Colonic mucosa (tissue), 4 donors: ENCODE measurements at places on chromosomes 1 and 21. TPM values are rescaled to one million over a fixed set of nuclear protein-coding genes. Genes with fewer than 3 reads are reported as not detected.

GRCh38 chr1:89671775-89672488 is 39.0 kb downstream of the LRRC8C start:
- no peak overlapping the region for H3K4me3 ChIP-seq
- no peaks in the 10 kb centered on the region for H3K36me3 ChIP-seq
- no peaks in the 10 kb centered on the region for H3K4me1 ChIP-seq
- no peaks in the 10 kb centered on the region for H3K27me3 ChIP-seq
- DNase-seq = no peak

GRCh38 chr1:35553851-35554250 is 3.4 kb downstream of the KIAA0319L start:
- H3K27ac ChIP-seq = no peak overlapping the region
- H3K27me3 ChIP-seq = no peaks in the 10 kb centered on the region
- no peak overlapping the region for H3K4me3 ChIP-seq
- H3K4me1 ChIP-seq = no peaks in the 10 kb centered on the region
- DNase-seq = no peak
- peaks cover 9% of the 10 kb centered on the region for H3K36me3 ChIP-seq

DNA sequence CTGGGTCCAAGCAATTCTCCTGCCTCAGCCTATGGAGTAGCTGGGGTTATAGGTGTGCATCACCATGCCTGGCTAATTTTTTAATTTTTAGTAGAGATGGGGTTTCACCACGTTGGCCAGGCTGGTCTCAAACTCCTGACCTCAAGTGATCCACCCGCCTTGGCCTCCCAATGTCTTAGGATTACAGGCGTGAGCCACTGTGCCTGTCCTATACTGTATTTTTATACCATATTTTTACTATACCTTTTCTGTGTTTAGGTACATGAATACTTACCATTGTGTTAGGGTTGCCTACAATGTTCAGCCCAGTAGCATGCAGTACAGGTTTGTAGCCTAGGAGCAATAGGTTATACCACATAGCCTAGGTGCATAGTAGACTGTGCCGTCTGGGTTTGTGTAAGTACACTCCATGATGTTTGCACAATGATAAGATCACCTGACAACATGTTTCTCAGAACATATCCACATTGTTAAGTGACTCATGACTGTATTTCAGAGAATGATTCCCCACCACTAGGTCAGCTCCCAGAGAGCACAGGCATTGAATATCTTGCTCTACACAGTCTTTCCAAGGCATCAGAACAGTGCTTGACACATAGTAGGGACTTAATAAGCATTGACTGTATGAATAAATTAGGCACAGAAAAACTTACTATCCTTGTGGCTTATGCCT is 6.0 kb upstream of the CITED4 start:
- H3K27ac ChIP-seq = no peak overlapping the region
- no peaks in the 10 kb centered on the region for H3K4me1 ChIP-seq
- H3K4me3 ChIP-seq = no peak overlapping the region
- DNase-seq = no peak
- H3K36me3 ChIP-seq = no peaks in the 10 kb centered on the region

DNA sequence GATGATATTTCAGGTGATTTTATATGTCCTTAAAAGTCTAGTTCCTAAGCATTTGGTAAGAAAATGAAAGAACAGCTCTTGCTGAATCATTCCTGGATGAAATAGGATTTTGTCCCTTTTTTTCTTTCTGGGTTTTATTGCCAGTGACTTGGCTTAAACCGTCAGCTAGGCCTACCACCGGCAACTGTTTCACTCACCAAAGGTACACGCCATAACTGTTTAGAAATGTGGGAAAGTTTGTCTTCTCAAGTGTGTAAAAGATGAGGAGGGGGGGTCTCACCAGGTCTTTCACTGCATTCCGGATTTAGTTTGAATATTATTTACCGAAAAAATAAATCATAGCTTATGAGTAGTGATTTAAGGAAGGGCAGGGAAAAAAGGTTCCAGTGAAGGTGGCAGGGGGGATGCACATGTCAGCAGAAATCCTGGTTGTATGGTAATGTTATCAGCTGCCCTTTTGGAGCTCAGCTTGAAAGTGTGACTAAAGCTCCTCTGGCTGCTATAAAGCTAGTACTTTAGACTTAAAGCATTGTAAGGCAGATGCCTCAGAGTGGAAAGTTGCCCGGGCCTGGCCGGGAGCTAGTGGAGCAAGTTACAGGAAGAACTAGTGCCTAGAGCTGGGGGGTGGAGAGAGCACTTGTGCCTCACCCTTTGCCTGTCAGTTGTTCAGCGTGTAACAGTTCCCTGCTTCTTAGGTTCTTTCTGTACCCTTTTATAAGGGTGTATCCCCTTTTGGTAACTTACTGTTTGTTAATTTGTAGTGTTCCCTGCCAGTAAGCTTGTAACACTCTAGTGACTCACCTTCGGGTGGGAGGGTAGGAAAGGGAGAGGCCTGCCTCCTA is 3.1 kb downstream of the ATP1A1 start:
- H3K4me1 ChIP-seq = peaks cover 34% of the 10 kb centered on the region
- no peaks in the 10 kb centered on the region for H3K27me3 ChIP-seq
- DNase-seq = peak; percentile 92
- peak overlapping the region; percentile 90 for H3K27ac ChIP-seq
- no peaks in the 10 kb centered on the region for H3K36me3 ChIP-seq

GRCh38 chr1:2894381-2895041 is 93.0 kb upstream of the TTC34 start:
- no peak overlapping the region for H3K4me3 ChIP-seq
- H3K27ac ChIP-seq = no peak overlapping the region
- no peaks in the 10 kb centered on the region for H3K27me3 ChIP-seq
- H3K4me1 ChIP-seq = no peaks in the 10 kb centered on the region
- no peaks in the 10 kb centered on the region for H3K36me3 ChIP-seq
- DNase-seq = no peak

Gene CELA3A
- 25.0 TPM for total RNA-seq

Gene LENEP
- not detected for total RNA-seq
